ENCODE measurements at places on chromosomes 3 and 15. TPM values are rescaled to one million over a fixed set of nuclear protein-coding genes. Genes with fewer than 3 reads are reported as not detected.

- no peak for DNase-seq
Observed at GRCh38 chr3:56825567-56826438, 24.1 kb upstream of the ARHGEF3 start.

DNA sequence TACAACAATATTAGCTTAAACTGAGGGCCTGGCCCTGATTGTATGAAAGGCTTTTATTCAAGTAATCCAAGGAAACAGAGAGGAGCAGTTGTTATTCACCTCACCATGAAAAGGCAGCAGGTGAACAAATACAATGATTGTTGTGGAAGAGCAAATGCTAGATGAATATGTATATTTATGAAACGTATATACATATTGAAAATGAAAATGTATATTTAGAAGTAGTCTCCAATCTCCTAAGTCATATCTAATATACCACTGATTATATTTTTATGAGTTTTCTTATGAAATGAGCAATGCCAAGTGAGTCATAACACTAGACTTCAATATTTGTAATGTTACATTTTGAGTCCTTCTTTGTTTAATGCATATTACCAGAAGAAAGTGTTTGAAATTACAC is 116.2 kb upstream of the KCNMB2 start:
- DNase-seq, result no peak

DNA sequence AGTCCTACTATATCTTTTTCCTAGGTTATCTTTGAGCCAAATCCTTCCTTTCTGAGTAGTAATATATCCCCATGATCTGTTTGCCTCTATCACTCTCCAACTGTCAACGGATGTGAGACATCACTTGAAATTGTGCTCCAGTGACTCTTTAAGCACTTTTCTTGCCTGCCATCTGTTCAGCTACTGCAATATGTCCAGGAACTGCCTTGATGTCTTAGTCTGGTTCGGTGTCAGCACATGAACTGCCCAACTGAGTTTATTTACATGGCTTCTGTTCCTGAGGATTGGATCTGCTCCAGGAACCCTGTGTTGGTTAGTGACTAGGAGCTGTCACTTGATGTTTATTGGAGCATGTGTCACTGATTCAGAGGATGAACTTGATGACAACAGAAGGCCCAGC is 116.5 kb downstream of the SLC9A9 start:
- DNase-seq, result no peak

- peak; percentile 6 for DNase-seq
Observed at GRCh38 chr15:73740152-73741048, 12.8 kb downstream of the INSYN1 start.

Gene NMB
- 25.4 TPM for total RNA-seq

DNA sequence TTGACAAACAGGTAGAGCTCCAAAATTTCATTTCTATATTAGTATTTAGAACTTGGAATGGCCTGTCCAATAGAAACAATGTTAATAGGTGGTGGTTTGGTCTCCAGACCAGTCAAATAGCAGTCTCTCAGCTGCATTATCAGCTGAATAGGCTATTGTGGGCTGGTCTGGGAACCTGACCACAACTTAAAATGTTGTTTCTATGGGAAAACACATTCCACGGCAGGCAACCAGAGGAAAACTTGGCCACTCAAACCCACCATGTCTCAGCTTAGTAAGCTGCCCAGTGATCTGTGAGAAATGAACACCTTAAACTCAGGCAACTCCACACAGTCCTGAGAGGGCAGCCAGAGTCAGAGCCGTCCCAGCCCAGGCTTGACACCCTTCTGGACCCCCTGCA is 20.4 kb downstream of the FBN1 start:
- DNase-seq, result no peak

DNA sequence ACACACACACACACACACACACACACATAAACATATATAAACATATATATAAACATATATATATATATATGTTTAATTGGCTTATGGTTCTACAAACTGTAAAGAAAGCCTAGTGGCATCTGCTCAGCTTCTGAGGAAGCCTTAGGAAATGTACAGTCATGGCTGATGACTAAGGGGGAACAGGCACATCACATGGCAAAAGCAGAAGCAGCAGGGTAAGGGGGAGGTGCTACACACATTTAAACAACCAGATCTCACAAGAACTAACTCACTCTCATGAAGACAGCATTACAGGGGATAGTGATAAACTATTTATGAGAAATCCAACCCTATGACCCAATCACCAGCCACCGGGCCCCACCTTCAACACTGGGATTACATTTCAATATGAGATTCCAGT is 922.9 kb downstream of the SI start:
- DNase-seq, result no peak
